Activated CD8-positive, alpha-beta T cell treated with anti-CD3 and anti-CD28 coated beads, Interleukin-2, amount 10 ng/mL, durations not matched to agents 7 days and 5 days (primary cell): ENCODE measurements at places on chromosomes 5 and 9. TPM values are rescaled to one million over a fixed set of nuclear protein-coding genes. Genes with fewer than 3 reads are reported as not detected.

- no peak for DNase-seq
Observed at GRCh38 chr5:94326586-94326985, 291.8 kb downstream of the KIAA0825 start.

ADAMTS19 gene
- total RNA-seq, result not detected

DNA sequence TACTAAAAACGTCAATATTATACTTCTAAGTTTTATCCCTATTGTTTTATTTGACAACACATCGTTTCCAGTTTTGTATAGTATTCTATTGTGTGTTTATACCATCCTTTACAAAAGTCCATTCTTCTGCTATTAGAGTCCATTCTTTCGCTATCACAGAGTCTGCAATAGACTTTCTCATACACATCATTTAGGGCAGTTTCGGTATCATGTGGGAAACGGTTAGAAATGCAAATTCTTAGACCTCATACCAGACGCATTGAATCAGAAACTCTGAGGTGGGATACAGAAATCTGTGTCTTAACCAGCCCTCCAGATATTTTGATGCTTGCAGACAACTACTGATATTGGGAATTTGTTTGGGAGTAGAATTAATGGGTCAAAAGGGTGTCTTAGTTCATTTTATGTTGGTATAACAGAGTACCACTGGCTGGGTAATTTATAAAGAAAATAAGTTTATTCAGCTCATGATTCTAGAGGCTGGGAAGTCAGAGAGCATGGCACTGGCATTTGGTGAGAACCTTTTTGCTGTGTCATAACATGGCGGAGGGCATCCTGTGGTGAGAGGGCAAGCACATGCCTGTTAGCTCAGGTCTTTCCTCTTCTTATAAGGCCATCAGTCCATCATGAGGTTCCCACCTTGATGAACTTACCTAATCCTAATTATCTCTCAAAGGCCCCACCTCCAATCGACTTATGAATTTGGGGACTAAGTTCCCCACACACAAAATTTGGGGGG is 21.1 kb downstream of the CARTPT start:
- DNase-seq, result no peak

DNA sequence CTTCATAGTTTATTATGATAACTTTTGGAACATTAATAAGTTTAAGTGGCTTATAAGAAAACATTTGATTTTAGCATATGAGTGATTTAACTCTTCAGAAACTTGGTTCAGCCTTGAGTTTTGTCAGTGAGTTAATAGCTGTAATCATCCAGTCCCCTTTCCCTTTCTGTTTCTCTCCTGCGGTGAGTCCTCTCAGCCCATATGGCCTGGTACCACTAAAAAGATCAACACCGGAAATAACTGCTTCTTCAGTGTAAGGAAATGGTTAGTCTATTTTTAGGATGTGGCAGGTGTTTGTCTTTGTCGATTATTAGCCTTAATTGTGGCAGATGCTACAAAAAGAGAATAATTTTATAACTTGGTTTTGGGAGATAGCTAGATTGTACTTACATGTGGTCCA is 120.2 kb upstream of the GRHPR start:
- DNase-seq, result peak; percentile 77

IL5 gene
- not detected for total RNA-seq

- no peak for DNase-seq
Observed at GRCh38 chr5:178194026-178194425, 6.9 kb upstream of the GMCL2 start.
